ENCODE measurements at places on chromosomes 7 and 10.

DNA sequence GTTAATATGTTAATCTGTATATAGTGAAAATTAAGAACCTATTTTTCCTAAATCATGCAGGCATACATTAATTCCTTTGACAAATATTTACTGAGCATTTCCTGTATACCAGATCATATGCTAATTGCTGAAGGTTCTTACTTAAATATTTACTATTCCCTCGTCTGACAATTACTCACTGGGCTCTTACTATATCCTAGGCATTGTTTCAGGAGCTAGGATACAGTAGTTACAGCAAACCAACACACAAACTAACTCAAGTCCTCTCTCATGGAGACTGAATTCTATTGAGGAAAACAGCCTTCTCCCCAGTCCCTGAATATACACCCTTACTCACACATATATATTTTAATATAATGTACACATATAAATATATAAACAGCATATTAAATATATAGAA, 786.0 kb downstream of the NRG3 start:
- no peak for DNase-seq

- no peak for DNase-seq
Measured at GRCh38 chr7:129669901-129670300, 58.4 kb downstream of the NRF1 start.

DNA sequence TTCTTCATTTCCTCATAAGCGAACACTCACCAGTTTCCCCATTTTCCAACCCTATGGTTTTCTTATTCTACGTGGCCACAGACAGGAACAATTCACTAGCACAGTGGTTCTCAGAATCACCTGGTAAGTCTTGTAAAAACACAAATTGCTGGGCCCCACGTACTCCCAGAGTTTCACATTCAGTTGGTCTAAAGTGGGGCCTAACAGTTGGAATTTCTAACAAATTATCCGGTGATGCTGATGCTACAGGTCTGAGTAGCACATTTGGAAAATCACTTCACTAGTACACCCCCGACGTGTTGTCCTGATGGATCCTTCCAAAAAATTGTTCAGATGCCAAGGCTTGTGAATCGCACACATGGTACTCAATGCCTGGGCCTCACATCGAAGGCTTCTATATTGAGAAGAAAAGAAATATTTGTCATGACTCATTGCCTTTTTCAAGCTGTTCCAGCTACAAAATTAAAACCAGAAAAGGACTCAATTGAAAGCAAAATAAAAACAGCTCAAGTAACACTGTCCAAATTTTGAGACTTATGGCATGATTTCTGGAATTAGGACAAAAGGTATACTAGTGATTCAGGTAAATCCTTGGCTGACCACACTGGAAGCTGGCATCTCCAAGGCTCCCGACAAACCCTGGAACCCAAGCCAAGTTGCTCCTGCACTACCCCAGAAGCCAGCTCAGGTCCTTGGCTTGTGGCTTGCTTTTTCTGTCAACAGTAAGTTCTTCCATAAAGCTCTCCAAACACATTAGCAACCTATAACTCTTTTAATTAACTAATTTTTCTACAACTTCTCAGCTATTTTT, 12.9 kb upstream of the VIM start:
- no peak for DNase-seq

- no peak for DNase-seq
Measured at GRCh38 chr7:27160145-27160545, 3.7 kb upstream of the HOXA7 start.

- peak; percentile 35 for DNase-seq
Measured at GRCh38 chr10:6665847-6666246, 85.8 kb upstream of the PRKCQ start.

GRCh38 chr7:41996381-41997035, 240.5 kb downstream of the GLI3 start:
- DNase-seq = no peak

- DNase-seq = no peak
Measured at GRCh38 chr7:95686109-95686508, 86.2 kb upstream of the DYNC1I1 start.

- DNase-seq = no peak
Measured at GRCh38 chr10:88895250-88895649, 15.2 kb downstream of the STAMBPL1 start.

- no peak for DNase-seq
Measured at GRCh38 chr10:122173766-122174435, 97.2 kb upstream of the BTBD16 start.

DNA sequence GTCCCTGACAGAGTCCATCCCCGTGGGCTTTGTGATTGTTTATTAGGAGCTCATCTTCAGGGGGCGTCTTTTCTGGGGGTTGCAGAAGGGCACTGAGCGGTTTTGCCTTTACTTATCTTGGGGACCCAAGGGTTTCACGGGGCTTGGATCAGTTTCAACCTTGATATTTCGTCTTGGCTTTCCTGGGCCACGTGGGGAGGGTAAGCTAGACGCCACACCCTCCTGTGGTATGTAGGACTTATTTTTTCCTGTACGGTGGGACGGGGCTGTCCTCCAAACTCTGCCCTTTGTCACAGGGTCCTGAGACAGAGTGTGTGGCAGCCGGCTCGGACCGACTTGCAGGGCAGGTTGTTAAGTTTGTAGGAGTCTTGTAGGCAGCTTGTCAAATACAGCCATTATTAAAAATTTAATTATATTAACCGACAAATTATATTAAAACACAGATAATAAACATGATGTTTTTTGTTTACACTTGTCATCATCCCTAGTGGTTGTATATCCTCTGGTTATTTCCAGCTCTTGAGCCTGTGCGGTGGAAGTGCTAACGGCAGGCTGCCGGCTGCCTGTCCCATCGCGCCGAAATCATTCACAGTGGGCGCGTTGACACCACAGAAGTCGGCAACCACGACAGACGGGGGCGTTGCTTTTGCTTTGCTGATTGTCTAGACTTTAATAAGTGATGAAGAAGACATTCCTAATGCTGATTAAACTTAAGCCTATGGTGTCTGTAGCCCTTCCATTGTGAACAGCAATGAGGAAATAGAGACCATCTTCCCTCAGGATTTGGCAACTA, 193.2 kb downstream of the DNAJB6 start:
- no peak for DNase-seq

DNA sequence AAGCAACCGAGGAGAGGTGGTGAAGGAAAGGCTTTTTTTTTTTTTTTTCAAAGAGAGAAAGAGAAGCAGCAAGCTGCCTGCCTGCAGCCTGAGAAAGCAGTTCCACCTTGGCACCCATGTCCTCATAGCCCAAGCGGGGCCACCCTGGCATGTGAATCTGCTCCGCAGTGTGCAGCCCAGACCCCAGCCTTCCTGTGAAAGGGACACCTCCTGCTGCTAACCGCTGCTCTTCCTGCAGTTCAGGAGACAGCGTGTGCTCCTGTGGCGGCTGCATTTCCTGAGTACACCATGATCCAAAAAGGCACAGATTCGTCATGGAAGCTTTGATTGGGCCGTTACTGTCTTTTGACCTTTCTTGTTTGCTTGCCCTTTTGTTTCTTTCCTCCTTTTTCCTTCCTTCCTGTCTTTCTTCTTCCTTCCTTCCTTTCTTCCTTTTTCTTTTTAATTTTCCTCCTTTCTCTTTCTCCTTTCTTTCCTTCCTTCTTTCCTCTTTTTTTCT, 38.1 kb downstream of the IKZF1 start:
- no peak for DNase-seq

GRCh38 chr7:132742189-132742612, 165.9 kb upstream of the PLXNA4 start:
- DNase-seq = no peak

DNA sequence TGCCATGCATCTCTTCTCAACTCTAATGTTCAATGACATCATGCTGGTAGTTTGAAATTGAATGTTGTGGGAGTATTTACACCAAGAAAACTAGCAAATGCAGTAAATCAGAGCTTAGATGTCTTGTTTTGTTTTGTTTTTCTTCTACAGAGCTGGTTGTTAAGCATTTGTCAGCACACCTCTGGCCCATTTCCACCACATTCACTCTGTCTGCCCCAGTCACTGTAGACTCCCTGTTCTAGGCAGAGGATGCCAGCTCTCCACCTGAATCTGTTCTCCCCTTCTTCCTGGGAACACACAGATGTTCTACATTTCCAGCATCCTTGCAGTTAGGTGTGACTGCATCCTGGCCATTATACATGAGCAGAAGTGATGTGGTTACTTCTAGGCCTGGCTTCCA, 4.1 kb upstream of the ARHGAP22 start:
- DNase-seq = no peak

- no peak for DNase-seq
Measured at GRCh38 chr7:15719311-15719710, 32.8 kb upstream of the MEOX2 start.

DNA sequence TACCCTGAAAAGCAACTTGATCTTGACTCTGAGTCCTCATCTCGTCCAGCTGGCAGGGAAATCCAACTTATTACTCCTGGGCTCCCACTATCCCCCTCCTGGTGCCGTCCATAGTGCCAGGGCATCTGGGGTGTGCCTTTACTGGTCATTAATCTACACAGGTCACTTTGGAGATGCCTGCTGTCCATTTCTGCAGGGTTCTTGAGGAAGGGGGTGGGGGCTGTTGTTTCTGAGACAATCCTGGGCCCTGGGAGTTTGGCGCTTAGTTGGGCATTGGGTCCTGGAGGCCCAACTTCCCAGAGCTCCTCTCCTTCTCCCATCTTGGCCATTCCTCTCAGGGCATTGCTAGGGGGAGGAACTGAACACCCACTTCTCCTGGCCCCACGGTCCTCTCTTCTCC, 6.0 kb upstream of the TACR2 start:
- DNase-seq = no peak

GRCh38 chr7:45184326-45185027, 26.9 kb downstream of the RAMP3 start:
- DNase-seq = no peak

GRCh38 chr10:32905466-32905865, 52.6 kb downstream of the ITGB1 start:
- no peak for DNase-seq

- DNase-seq = no peak
Measured at GRCh38 chr10:1461016-1461415, 276.3 kb downstream of the ADARB2 start.

DNA sequence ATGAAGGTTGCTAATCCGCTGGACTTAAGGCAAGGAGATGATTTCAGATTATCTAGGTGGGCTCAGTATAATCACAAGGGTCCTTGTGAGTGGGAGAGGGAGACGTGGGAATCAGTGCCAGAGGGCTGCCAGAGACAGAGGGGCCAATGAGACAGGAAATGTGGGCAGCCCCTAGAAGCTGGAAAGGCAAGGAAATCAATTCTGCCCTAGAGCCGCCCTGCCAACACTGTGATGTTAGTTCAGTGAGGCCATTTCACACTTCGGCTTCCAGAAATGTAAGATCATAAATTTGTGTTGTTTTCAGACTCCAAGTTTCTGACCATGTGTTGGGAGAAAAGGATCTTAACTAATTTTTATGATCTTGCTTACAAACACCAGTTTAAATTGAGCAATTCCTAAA, 3.6 kb upstream of the GPNMB start:
- DNase-seq = no peak

DNA sequence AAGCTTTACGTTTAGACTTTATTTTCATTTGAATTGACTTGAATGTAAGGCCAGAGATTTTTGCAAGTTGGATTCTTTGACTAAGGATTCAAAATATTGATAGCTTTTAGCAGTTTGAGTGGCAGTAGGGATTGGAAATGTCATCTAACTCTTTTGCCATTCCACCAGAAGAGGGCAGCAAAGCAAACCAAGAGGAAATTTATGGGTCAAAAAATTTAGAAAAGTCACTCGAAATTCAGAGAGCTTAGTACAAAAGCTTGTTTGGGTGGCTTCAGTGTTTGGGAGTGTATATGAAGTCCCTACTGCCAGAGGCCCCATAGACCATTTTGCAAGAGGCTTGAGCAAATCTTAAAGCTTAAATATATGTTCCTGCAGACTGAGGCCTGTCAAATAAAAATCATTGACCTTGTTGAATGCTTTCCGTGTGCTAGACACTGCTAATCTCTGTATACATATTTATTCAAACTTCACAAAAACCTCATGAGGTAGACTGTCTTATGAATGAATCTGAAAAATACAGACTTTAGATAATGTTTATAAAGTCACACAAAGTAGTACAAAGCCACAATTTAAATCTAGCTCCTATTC, 44.6 kb upstream of the RSBN1L start:
- no peak for DNase-seq

GRCh38 chr10:49534670-49535381, 4.1 kb downstream of the ERCC6 start:
- DNase-seq = no peak

GRCh38 chr10:11329062-11329673, 282.3 kb downstream of the USP6NL start:
- DNase-seq = no peak

- DNase-seq = no peak
Measured at GRCh38 chr10:132743925-132744490, 41.9 kb downstream of the NKX6-2 start.
